ENCODE measurements at places on chromosomes 1 and 21.

DNA sequence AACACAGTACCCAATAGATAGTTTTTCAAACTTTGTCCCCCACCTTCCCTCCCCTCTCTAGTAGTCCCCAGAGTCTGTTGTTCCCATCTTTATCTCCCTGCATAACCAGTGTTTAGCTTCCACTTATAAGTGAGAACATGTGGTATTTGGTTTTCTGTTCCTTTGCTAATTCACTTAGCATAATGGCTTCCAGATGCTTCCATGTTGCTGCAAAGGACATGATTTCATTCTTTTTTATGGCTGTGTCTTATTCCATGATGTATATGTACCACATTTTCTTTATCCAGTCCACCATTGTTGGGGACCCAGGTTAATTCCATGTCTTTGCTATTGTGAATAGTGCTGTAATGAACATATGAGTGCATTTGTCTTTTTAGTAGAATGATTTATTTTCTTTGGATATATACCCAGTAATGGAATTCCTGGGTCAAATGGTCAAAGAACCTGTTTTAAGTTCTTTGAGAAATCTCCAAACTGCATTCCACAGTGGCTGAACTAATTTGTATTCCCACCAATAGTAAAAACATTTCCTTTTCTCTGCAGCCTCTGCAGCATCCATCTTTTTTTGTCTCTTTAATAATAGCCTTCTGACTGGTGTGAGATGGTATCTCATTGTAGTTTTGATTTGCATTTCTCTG is 126.0 kb downstream of the AK5 start:
- DNase-seq: no peak

GRCh38 chr1:236149696-236150228 is 7.4 kb downstream of the GPR137B start:
- DNase-seq: no peak

DNA sequence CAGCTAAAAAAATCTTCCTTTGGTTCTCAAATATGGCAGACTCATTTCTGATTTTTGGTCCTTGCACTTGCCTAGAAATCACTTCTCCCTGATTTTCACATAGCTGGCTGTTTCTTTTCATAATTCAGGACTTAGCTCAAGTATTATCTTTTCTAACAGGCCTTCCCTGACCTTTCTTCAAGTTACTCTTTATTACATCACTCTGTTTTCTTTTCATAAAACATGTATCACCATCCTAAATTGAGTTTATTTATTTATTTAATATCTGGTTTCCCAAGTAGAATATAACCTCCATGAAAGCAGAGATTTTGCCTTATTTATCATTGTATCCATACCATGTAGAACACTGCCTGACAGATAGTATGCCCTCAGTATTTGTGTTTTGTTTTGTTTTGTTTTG is 18.2 kb upstream of the GNG5 start:
- DNase-seq: no peak

DNA sequence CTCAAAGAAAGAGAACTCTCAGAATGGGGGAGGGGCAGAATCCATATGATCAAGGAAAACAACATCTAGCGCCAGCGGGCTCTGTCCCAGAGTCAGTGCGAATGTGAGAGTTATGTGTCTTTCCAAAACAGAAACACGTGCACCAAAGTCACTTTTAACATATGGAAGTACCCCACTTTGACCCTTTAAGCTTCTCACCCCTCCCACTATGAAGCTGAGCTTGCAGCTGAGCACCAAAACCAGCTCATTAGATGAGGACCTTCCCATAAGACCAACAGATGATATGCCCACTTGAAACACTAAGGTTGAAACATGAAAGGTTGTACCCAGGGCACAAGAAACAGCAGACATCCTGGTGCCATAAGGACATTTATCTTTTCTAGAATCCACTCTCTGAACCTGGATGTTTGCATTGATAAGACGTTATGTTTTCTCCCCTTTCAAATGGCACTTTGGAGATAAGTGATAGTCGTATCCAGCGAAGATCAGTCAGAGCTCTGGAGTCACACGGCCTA is 171.0 kb downstream of the TGFBR3 start:
- DNase-seq: no peak

DNA sequence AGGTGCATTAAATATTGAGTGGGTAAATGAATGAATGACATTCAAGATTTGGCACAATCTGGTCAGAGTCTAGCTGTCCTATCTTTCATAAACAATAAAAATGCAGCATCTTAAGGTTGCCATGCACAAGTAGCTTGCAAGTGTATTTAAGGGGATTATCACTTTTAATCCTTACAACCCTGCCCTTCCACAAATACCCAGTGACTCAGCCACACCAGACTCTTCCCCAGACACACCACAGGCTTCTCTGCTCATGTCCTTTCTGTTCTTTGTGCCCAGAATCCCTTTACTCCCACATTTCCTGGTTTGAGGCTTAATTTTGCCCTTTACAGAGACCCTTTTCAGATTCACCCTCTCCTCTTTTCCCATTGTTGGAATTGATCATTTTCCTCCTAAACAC is 59.8 kb downstream of the KIRREL1 start:
- no peak for DNase-seq

- DNase-seq: no peak
Measured at GRCh38 chr1:181094416-181095212, 6.1 kb downstream of the IER5 start.

DNA sequence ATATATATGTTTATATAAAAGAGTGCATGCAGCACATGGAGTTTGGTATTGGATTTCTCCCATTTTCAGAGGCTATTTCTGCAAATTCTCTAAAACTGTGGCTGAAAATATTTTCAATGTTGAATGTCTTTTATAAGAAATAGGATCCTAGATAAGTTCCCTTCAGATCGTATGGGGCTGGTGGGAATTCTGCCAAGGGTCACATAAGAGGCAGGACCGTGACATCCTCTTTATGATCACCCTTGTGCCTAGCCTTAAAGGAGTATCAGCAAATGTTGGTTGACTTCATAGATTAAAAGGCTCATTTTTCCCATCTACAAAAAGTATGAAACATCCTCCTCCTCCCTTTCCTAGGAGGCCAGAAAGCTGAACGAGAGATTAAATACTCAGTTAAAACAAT is 1.3 kb upstream of the IFNAR2 start:
- no peak for DNase-seq

GRCh38 chr1:15337656-15338402 is 71.9 kb upstream of the EFHD2 start:
- no peak for DNase-seq

DNA sequence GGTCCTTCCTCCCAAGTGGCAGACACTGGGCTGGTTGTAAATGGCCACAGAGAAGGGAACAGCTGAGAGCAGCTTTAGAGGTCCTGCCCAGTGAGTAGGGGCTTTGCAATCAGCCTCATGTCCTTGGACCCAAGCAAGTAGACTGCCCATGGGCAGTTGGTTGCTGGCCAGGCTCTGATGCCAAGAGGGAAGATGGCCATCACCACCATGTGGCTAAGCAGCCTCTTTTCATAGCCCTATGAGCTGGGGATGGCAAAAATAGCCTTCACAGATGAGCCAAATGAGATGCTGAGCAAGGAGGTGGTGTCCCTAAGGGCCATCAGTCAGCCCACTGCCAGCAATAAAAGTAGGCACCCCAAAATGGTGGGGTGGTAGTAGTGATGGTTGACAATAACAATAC is 3.2 kb downstream of the DISP3 start:
- no peak for DNase-seq

DNA sequence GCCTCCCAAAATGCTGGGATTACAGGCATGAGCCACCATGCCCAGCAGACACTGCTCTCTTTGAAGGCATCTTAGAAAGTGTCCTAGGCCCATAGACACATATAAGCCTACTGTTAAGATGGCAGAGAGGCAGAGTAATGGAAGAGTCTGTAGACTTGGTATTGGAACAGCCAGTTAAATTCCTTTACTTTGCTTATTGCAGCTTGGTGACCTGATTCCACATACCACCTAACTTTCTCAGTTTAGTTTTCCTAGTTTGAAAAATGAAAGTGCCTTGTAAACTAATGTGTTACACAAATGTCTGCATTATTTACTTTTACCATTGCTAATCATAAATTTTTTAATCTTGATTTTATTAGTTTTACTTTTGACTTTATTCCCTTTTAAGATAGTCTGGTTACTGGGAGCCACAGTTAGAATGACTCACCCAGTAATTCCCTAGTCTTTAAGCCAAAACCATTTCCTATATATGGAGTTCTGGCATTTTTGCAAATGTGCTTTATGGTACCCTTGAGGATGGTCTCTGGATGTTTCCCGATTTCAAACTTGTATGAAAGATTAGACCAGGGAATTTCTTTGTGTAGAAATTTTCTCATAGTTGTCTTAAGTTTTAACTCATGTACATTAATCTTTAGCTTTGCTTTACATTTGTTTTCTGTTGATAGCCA is 6.4 kb downstream of the SMAP2 start:
- DNase-seq: no peak

GRCh38 chr1:209150114-209150513 is 433.4 kb upstream of the CAMK1G start:
- no peak for DNase-seq

GRCh38 chr1:109816175-109816811 is 52.6 kb upstream of the EPS8L3 start:
- no peak for DNase-seq

DNA sequence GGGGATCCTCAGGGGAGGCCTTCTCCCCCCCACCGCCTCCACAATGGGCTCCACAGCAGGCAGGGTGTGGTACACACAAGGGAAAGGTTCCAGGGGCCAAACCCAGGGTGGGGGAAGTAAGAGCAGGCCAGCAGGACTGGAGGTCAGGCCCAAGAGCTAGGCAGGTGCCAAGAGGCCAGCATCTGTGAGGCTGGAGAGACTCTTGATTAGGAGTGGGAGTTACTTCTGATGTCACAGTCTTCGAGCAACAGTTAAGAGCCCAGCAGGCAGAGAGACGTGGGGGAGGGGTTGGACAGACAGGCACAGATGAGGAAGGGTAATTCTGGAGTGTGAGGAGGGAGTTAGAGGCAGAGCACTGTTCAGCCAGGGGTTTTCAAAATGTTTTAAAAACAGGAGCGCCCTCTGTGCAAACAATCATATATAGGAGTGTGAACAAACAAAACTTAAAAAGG is 55.8 kb downstream of the SLC9A1 start:
- DNase-seq: no peak

DNA sequence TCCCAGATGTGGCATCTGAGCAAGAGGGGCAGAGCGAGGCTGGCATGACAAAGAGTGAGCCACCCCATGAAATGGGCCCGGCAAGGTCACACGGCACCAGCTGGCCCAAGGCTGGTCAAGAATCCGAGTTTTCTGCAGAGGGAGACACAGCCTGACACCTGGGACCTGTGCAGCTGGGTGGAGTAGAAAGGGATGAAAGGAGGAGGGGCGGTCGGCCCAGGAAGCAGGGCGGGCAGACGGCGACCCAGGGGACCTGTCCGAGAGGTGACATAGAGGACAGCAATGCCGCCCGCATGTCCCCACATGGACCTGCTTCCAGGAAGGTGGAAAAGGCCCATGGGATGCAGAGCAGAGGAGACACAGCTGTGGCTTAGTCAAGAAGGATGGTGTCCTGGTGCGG is 137.7 kb downstream of the PRDM16 start:
- DNase-seq: no peak

GRCh38 chr1:213994888-213995287 is 7.1 kb downstream of the PROX1 start:
- DNase-seq: no peak

- DNase-seq: no peak
Measured at GRCh38 chr1:193086342-193086741, 18.9 kb downstream of the GLRX2 start.

DNA sequence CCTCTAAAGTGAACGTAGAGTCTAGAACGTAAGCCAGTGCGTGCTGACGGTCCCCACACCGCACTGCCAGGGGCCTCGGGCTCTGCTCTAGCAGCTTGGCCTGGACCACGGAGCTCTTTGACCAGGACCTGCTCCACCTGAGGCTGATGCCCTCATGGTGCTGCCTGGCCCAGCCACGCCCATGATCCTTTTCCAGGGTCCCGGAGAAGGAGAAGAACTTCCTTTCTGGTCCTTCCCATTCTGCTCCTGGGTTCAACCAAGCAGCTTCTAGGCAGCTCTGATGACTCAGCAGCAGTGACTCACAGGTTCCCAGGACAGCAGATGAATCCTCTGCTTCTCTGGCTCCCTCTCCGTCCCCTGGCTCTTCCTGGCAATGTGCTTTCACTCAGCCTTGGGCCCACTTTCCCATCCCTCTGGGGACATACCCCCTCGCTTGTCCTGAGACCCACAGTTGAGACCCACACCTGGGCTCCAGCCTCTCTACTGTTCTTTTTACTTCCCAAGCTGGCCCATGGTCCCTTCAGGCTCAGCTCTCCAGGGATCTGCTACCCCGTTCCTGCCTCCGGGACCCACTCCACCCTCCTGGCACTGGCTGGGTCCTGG is 246.3 kb upstream of the RAB4A start:
- no peak for DNase-seq

DNA sequence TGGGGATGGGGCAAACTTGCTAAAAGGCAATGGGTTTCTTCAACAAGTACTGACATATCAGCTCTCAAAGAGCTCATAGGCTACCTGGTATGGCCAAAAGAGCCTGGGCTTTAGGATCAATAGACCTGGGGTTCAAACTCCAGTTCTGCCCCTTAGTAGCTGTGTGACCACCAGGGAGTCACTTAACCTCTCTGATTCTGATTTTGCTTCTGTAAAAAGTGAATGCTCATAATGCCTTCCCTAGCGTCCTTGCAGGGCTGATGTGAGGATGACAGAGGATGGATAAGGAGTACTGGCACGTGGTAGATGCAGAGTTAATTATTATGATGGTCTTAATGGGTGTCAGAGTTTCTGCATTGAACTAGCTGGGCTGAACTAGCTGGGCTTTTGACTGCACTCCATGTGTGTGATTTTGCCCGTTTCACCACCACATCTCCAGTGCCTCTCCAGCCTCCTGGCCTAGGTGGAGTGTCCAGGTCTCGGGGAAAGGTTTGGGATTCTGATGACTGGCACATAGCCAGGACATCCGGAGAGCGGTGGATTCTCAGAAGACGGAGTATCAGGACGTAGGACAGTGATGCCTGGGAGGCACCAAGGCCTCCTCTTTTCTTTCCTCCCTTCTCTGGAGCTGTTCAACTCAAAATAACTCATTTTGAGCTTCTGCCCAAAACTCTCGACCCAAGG is 15.2 kb downstream of the DISP3 start:
- DNase-seq: no peak

- no peak for DNase-seq
Measured at GRCh38 chr1:36728846-36729245, 246.1 kb upstream of the CSF3R start.

DNA sequence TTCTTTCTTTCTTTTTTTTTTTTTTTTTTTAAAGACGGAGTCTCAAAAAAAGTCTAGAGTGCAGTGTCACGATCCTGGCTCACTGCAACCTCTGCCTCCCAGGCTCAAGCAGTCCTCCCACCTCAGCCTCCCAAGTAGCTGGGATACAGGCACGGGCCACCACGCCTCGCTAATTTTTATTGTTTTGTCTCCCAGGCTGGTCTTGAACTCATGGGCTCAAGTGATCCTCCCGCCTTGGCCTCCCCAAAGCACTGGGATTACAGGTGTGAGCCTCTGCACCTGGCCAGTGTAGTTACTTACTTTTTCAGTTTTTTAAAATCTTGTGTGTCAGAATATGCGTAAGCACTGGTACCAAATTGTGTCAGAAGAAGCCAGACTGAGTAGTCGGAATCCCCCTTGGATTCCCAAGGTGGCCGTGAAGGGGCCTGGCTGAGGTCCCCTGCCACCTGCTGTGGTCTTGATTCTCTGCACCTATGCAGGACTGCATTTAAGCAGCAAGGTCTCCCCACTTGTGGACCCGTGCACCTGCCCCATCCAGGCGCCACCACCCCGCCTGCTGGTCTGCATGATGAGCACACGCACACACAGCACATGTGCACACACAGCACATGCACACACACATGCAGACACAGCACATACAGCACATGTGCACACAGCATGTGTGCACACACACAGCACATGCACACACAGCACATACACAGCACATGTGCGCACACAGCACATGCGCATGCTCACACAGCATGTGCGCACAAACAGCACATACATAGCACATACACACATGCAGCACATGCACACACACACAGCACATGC is 47.5 kb downstream of the PCNT start:
- no peak for DNase-seq

Measured in stimulated activated CD4-positive, alpha-beta T cell treated with anti-CD3 and anti-CD28 coated beads, Interleukin-15, amount 100 ng/mL, for 1 hour (primary cell).